ENCODE measurements at places on chromosomes 2 and 18. TPM values are rescaled to one million over a fixed set of nuclear protein-coding genes. Genes with fewer than 3 reads are reported as not detected.

GRCh38 chr2:105812180-105813044, 67.7 kb downstream of the NCK2 start:
- no peaks in the 10 kb centered on the region for H3K27me3 ChIP-seq
- H3K27ac ChIP-seq = peak overlapping the region; percentile 31
- DNase-seq = no peak

DNA sequence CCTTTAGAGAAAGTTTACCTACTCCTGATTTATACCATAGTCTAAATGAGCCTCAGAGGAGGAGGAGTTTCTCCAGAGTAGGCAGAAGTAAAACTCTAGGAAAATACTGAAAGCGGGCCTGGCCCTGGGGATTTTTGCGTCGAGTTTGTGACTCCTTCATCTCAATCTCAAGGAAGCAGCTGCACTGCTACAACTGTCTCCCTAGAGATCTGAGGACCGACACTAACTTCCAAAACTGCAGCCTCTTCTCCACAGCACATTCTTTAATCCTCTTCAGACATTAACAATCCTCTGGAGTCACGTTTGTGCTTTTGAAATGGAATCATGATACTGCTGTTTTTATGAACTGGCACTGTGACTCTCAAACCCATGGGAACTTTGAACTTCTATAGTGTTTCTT, 281.4 kb downstream of the KCNS3 start:
- no peaks in the 10 kb centered on the region for H3K4me1 ChIP-seq
- no peaks in the 10 kb centered on the region for H3K27me3 ChIP-seq
- H3K4me3 ChIP-seq = no peak overlapping the region
- no peak for DNase-seq

SRBD1 gene
- total RNA-seq = 22.3 TPM

DNA sequence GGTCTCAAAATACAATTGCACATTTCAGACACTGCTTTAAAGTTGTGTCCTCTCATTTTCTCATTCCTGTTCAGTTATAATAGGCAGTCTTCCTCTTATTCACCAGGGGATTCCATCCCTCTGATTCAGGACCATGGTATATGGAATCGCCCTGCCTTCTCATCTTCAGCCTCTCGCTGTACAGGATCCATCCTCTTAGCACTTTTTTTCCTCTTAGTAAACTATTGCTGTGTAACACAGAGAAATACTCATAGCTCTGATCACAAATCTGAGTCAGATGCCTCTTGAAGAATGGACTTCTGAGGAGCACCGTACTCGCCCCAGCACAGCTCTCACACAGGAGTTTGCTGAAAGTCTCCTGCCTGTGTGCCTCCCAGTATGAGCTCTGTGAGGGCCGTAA, 11.3 kb downstream of the RMP24 start:
- H3K4me3 ChIP-seq = no peak overlapping the region
- peaks cover 19% of the 10 kb centered on the region for H3K36me3 ChIP-seq
- no peaks in the 10 kb centered on the region for H3K4me1 ChIP-seq

DNA sequence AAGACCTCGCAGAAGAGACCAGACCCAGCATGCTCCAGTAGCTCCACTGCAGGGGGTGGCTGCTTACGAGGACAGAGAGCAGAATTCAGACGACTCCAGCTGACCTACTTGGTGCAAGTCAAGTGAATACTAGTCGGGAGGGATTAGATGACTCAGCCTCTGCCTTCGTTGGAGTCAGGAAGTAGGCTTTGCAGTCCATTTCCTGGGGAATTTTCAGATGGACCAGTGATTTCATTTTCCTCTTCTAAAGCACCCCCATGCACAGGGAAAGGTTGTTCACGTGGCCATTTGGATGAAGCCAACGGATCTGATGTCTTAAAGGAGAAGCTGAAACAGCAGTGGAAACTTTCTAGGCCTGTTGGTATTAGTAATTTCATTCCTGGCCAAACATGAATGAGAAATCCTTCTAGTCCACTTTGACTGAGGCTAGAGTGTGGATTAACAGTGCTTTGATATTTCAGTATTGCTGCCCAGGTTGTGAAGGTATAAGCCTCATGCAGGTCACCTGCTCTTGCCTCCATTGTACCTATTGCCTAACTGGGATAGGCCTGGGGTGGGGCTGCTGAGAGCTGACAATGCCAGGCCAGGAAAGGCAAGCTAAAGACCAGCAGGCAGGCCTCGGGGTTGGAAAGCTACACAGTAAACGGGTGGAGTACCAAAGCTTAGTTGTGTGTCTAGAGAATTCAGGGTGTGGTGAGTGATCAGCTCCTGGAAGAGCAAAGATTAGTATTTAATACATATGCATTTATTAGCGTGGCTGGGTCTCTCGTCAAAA, 117.6 kb upstream of the FOSL2 start:
- peak overlapping the region; percentile 68 for H3K27ac ChIP-seq
- H3K4me1 ChIP-seq = peaks cover 13% of the 10 kb centered on the region
- H3K4me3 ChIP-seq = no peak overlapping the region
- H3K36me3 ChIP-seq = no peaks in the 10 kb centered on the region
- no peaks in the 10 kb centered on the region for H3K27me3 ChIP-seq

GRCh38 chr18:23136326-23137096, 1.2 kb downstream of the CABLES1 start:
- no peak for DNase-seq
- no peaks in the 10 kb centered on the region for H3K36me3 ChIP-seq
- peaks cover 12% of the 10 kb centered on the region for H3K4me1 ChIP-seq
- no peaks in the 10 kb centered on the region for H3K27me3 ChIP-seq
- peak overlapping the region; percentile 71 for H3K4me3 ChIP-seq

GTF2A1L gene
- total RNA-seq = 1.6 TPM

DNA sequence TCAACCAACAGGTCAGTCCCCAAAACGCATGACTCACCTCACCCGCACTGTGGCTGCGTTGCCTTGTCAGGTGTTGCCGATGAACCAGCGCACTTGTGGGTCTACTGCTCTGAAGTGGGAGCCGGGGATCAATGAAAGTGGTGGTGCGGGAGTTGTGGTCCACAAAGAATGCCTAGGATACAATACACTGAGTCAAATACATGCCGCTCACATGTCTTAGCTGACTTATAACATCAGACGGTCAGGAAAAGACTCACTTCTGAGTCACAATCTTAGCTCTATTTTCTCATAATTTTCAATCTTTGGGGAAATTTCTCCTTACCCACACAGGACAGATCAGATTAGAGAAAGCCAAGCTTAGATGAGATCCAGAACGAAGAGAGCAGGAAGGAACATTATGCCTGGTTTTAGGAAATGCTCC, 107.1 kb upstream of the STK17B start:
- peaks cover 22% of the 10 kb centered on the region for H3K4me1 ChIP-seq
- no peaks in the 10 kb centered on the region for H3K27me3 ChIP-seq
- DNase-seq = no peak
- no peaks in the 10 kb centered on the region for H3K36me3 ChIP-seq
- H3K4me3 ChIP-seq = no peak overlapping the region

DNA sequence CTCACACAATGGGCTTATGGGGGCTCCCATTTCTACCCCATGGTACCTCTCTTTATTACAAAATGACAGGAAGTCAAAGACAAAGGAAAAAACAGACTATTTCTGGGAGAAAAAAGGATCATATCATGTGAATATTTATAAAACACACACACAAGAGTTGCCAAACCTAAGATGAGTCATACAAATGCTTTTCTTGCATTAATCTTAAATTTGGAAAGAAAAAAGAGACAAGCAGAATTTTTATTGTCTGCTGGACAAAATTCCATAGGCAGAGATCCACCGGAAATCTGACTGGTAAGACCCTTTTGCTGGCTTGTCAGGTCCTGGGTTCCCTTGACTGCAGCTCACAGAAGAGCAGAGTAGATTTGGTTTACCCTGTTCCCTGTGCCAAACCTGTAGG, 1732.3 kb upstream of the PIK3C3 start:
- no peak overlapping the region for H3K27ac ChIP-seq
- H3K36me3 ChIP-seq = no peaks in the 10 kb centered on the region
- no peaks in the 10 kb centered on the region for H3K27me3 ChIP-seq
- H3K4me1 ChIP-seq = no peaks in the 10 kb centered on the region
- H3K4me3 ChIP-seq = no peak overlapping the region

DNA sequence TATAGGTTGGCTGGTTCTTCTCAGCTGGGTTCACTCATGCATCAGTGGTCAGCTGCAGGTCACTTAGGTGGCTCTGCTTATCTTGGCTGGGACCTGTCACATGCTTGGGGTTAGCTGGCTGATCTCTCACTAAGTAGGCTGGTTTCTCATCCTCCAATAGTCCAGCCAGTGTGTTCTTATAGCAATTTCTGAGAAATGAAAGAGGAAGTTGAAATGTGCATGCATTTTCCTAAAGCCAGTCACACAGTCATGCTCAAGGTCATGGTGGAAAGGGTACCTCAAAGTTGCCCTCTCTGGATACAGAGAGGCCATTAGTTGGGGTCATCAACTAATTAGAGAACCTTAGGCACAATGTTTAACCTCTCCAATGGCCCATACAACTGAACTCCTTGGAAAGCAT, 64.4 kb downstream of the KLHL29 start:
- H3K27me3 ChIP-seq = no peaks in the 10 kb centered on the region
- H3K4me3 ChIP-seq = no peak overlapping the region
- DNase-seq = no peak
- H3K27ac ChIP-seq = no peak overlapping the region
- no peaks in the 10 kb centered on the region for H3K4me1 ChIP-seq
- H3K36me3 ChIP-seq = no peaks in the 10 kb centered on the region

DNA sequence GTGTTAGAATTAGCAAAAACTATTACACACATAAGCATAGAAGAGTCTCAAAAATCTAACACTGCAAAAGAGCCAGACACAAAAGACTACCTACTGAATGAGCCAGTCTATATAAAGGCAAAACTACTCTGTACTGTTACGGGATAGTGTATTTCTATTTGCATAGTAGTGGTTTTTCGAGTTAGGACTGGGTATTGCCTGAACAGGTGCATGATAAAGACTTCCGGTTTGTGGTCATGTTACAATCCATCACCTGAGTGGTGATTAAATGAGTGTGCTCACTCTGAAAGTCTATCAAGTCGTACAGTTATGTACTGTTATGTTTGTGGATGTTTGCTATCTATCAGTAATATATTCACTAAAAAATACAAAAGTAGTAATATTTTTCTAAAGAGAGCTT, 523.3 kb upstream of the SYT4 start:
- DNase-seq = no peak
- H3K4me1 ChIP-seq = no peaks in the 10 kb centered on the region
- no peaks in the 10 kb centered on the region for H3K27me3 ChIP-seq
- no peaks in the 10 kb centered on the region for H3K36me3 ChIP-seq

DNA sequence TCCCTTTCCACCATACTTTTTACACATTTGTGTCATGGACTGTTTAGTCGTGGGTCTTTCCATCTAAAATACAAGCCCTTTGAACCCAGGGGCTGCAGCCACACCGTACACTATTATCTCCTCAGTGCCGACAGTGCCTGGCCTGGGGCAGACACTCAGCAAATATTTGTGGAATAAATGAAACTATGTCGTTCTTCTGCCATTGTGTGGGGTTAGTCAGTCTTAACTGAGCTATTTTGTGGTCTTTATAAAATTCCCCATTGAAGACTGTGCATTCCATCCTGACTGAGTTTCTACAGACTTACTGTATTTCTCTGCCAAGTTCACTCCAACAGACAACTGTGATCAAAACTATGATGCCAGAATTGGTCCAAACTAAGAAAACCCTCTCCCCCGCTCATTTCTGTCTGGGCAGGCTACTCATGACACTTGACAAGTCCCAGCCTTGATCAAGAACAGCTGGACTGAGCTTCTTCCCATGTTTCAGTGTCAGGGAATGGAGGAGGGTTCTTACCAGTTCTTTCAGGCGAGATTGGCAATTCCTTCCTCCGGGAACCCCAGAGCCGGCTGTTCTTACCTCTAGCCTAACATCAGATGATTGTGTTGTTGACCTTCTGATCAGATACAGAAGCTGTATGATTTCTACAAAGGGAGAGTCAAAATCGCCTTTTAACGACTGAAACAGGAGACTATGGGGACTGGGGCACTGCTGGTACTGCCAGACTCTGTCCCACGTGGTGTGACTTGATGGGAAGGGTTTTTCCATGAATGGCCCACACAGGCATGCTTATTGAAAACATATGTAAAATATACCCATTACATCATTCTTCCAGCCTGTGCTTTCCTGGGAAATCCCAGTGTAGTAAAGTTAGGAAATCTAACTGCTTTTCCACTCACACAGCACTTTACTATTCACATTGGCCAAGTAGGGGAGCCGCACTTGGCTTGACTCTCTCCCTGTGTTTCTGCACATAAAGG, 77.4 kb upstream of the NPAS2 start:
- H3K4me1 ChIP-seq = peaks cover 4% of the 10 kb centered on the region
- H3K27me3 ChIP-seq = no peaks in the 10 kb centered on the region
- peak overlapping the region; percentile 39 for H3K27ac ChIP-seq
- DNase-seq = no peak
- H3K36me3 ChIP-seq = no peaks in the 10 kb centered on the region

DNA sequence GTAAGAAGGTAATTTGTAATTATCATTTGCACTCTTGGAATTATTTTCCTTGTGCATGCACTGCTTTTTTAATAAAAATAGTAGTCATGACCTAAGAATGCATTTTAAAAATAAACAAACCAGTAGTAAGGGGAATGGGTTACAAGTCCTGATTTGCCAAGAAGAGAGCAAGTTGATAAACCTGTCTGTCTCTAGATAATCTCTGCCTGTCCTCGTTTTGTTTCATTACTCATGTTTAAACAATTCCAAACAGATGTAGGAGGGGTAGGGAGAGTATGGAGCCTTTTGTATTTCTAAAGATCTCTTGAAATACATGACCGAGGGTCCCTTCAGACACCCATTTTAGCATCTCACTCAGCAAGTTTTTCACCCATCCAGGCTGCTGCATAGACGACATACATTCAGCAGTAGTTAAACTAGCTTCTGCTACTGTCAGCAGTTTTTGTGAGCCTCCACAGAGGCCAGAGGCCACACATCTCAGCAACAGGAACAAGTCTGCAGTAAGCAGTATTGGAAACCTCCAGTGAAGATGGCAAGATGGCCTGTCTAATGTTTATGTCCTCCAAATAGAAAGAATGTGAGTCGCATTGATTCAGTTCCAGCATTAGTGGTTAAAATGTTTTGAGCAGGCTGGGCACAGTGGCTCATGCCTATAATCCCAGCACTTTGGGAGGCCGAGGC, 2.3 kb upstream of the EXOC6B start:
- H3K27me3 ChIP-seq = no peaks in the 10 kb centered on the region
- DNase-seq = no peak
- H3K4me3 ChIP-seq = no peak overlapping the region
- H3K36me3 ChIP-seq = no peaks in the 10 kb centered on the region
- peaks cover 16% of the 10 kb centered on the region for H3K4me1 ChIP-seq
- H3K27ac ChIP-seq = no peak overlapping the region

GRCh38 chr2:9178110-9178903, 28.3 kb upstream of the ASAP2 start:
- H3K36me3 ChIP-seq = no peaks in the 10 kb centered on the region
- peak overlapping the region; percentile 25 for H3K4me3 ChIP-seq
- peak overlapping the region; percentile 97 for H3K27ac ChIP-seq
- DNase-seq = no peak
- H3K4me1 ChIP-seq = peaks cover 17% of the 10 kb centered on the region

- H3K27me3 ChIP-seq = no peaks in the 10 kb centered on the region
- no peaks in the 10 kb centered on the region for H3K36me3 ChIP-seq
- H3K4me3 ChIP-seq = no peak overlapping the region
- H3K27ac ChIP-seq = no peak overlapping the region
- H3K4me1 ChIP-seq = no peaks in the 10 kb centered on the region
Measured at GRCh38 chr2:54720563-54720962, 2.9 kb upstream of the EML6 start.

TRIM43 gene
- not detected for total RNA-seq

GRCh38 chr2:68829749-68830148, 41.4 kb downstream of the BMP10 start:
- H3K27me3 ChIP-seq = no peaks in the 10 kb centered on the region
- peaks cover 58% of the 10 kb centered on the region for H3K4me1 ChIP-seq
- no peaks in the 10 kb centered on the region for H3K36me3 ChIP-seq
- DNase-seq = no peak
- H3K27ac ChIP-seq = peak overlapping the region; percentile 66

LINC00305 gene
- total RNA-seq = not detected

ATRAID gene
- 174 TPM for total RNA-seq

TNFRSF11A gene
- total RNA-seq = 14.2 TPM

EVA1A gene
- total RNA-seq = 1.1 TPM
